ENCODE measurements at places on chromosomes 12 and 14. TPM values are rescaled to one million over a fixed set of nuclear protein-coding genes. Genes with fewer than 3 reads are reported as not detected.

Gene SMOC1
- 10.0 TPM for total RNA-seq

Gene SSTR1
- not detected for total RNA-seq

Gene MSI1
- total RNA-seq = 22.5 TPM

DNA sequence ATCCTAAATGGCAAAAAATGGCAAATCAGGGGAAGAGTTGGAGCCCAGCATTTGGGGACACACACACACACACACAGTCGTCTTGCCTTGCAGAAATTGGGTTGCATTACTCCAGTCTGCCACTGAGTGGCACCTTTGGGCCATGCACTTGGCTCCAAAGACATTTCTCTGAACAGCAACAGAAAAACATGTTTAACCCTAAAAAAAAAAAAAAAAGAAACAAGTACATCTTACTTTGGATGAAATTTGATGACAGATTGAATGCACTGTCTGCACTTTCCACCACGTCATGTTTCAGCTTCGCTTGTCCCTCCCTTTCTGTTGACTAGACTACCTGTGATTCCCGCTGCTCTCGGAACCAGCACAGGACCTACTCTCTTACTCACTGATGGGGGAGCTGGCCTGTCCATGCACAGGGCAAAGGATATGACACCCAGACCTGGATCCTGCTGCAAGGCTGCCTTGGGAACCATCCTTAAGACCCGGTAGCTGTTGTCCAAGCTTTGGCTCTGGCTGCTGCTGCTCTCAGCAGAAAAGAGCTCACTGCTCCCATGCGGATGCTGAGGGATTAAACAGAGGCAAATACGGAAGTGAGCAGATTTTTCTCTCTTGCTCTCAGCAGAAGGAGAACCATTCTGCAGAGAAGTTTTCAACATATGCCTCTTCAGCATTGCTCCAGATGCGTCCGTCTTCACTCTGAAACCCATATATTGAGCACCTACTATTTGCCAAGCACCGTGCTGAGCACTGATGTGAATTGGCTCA lies 376.8 kb downstream of the DPF3 start:
- no peak overlapping the region for H3K4me3 ChIP-seq
- no peaks in the 10 kb centered on the region for H3K36me3 ChIP-seq
- peaks cover 15% of the 10 kb centered on the region for H3K4me1 ChIP-seq
- peak; percentile 87 for DNase-seq

- no peak for DNase-seq
- H3K4me3 ChIP-seq = no peak overlapping the region
- no peaks in the 10 kb centered on the region for H3K36me3 ChIP-seq
Measured at GRCh38 chr12:64667793-64668192, 57.5 kb downstream of the RASSF3 start.

- H3K4me1 ChIP-seq = no peaks in the 10 kb centered on the region
- H3K36me3 ChIP-seq = no peaks in the 10 kb centered on the region
- no peak within 1 kb of the TSS for H3K27ac ChIP-seq
Measured at GRCh38 chr12:8065991-8066594, at the start of gene C3AR1. Gene C3AR1, minus strand, starts transcription at chr12:8066359. Its CDS starts 6,174 bp downstream, at chr12:8060185.

Data from cardiac muscle cell (in vitro differentiated cells and primary cell).